Activated CD4-positive, alpha-beta T cell treated with anti-CD3 and anti-CD28 coated beads, Interleukin-2, Interleukin-6, amounts not matched to agents 100 ng/mL and 50 ng/mL, durations not matched to agents 16 hours and 8 hours (primary cell): ENCODE measurements at places on chromosomes 4 and X.
A peak's percentile ranks its signal among the peaks of the same experiment; 100 is the strongest.

- DNase-seq = no peak
These were observed 24.3 kb downstream of the PDE5A start for GRCh38 chr4:119604266-119604665.

- peak; percentile 48 for DNase-seq
These were observed at the start of gene P2RY10 for GRCh38 chrX:78945186-78945912. Gene P2RY10, plus strand, starts transcription at chrX:78945391. Its CDS starts 15,130 bp downstream, at chrX:78960521.

DNA sequence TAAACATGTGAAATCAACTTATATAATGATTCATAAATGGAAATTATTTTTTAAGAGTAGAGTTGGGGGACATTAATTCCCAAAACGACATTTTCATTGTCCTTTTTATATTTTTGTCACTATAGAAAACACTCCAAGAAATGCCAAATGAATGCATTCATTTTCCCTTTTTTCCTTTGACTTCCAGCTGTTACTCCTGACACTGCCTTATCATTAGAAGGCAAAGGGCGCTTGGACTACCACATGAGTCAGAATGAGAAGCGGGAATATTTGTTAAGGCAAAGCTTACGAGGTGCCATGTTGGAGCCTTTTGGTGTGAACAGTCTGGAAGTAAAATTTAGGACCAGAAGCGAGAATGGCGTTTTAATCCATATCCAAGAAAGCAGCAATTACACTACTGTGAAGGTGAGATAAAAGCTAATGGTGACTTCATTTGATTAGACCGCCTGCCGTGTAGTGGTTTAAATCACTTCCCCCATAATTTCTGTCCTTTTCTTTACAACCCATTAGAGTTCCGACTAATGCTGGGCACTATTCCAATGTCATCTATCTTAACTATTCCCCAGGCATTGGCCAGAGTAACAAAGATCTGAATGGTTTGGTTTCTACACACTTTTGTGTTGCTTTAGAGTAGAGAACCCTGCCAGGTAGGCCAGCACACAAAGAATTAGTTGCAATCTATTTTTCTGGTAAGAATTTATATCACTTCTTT, 166.7 kb downstream of the FAT4 start:
- no peak for DNase-seq

DNA sequence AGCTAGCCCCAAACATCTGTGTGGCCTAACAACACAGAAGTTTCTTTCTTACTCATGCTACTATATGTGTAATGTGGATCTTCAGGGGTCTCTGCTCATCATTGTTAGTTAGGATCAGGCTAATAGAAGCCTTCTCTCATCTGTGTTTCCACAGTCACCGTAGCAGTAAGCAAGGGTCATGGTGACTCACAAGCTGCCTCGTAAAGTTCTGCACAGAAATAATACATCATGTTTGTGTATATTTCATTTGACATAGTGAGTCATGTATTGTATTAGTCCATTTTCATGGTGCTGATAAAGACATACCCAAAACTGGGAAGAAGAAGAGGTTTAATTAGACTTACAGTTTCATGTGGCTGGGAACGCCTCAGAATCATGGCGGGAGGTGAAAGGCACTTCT, 38.7 kb downstream of the SLC4A4 start:
- DNase-seq = no peak

- DNase-seq = no peak
These were observed 81.8 kb upstream of the WDR1 start for GRCh38 chr4:10198365-10198764.

- DNase-seq = no peak
These were observed 52.5 kb downstream of the HMGB2 start for GRCh38 chr4:173281406-173282255.
